Kidney epithelial cell (primary cell): ENCODE measurements at places on chromosomes 4 and X.

DNA sequence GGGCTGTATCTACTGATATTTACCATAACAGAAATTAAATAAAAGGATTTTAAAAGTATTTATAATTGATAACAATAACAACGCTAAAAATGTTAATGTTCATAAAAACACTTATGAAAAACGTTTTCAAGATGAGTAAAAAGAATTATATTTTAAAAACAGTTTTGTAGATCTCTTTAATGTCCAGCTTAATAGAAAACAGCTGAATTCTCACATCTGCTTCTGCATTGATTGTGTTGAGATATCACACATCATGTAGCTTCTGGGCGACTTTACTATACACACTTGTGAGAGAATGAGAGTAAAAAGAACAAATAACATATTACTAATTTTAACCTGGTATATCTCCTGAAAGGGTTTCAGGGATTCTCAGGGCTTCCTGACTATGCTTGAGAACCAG lies 83.6 kb downstream of the NCAPG start:
- no peak for DNase-seq

- DNase-seq = no peak
Measured at GRCh38 chr4:185235843-185236503, 26.6 kb downstream of the SNX25 start.

GRCh38 chrX:84216406-84216805 lies 28.4 kb upstream of the RPS6KA6 start:
- DNase-seq = no peak

DNA sequence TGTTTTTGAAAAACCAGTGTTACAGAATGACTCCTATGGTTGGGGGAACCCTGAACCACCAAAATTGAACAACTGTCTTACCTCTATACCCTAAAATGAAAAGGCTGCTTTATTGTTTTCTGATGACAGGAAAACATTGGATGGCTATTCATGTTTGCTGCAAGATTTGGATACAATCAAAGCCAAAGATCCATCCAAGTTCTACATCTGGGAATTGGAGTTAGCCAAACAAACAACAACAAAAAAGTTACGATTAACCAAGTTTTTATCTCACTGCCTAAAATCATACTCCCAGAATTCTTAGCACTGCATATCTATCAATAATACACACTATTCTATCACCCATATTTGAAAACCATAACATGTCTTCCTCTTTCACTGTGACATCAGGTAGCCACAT lies 349.7 kb upstream of the SLC7A11 start:
- no peak for DNase-seq

- no peak for DNase-seq
Measured at GRCh38 chr4:168724686-168725411, 228.0 kb downstream of the PALLD start.

DNA sequence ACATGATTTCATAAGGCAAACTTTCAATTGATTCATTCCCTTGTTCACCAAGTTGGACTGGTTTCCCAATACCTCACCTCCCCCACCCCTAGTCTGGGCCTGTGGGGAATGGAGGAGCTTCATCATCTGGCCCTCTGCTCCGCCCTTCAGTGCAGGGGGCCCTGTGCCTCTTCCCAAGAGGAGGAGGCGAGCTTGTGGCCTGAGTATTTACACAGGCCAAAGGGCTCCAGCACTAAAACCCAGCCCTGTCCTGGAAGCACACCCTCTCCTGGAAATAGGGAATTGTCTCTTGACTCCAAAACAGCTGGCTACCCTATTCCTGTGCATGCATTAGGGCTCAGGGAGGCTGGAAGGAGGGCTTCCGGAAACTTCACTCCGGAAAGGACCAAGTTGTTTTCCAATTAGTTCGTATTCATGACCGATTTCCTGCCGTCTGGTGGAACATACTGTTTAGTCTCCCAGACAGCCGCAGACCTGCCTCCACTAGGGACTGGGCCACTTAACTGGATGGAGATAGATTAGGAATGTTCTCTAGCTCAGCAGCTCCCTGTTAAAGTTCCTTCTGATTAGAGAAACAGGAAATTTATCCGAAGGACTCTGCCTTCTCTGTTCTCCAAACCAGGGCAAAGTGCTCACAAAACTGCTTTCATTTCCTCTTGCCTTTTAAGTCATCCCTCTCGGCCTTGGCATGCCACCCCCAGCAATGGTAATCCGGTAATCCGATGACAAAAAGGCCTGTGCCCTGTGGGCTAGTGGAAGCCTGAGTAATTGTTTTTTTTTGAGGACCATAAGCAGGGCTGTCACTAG lies 5.8 kb downstream of the SRPX2 start:
- DNase-seq = no peak

GRCh38 chrX:148466292-148466691 lies 34.1 kb upstream of the AFF2 start:
- DNase-seq = no peak

GRCh38 chr4:117093571-117093970 lies 8.2 kb upstream of the TRAM1L1 start:
- DNase-seq = no peak

GRCh38 chr4:174528226-174528625 lies 5.9 kb upstream of the HPGD start:
- DNase-seq = no peak

- DNase-seq = no peak
Measured at GRCh38 chr4:3679851-3680311, 86.3 kb upstream of the ADRA2C start.

DNA sequence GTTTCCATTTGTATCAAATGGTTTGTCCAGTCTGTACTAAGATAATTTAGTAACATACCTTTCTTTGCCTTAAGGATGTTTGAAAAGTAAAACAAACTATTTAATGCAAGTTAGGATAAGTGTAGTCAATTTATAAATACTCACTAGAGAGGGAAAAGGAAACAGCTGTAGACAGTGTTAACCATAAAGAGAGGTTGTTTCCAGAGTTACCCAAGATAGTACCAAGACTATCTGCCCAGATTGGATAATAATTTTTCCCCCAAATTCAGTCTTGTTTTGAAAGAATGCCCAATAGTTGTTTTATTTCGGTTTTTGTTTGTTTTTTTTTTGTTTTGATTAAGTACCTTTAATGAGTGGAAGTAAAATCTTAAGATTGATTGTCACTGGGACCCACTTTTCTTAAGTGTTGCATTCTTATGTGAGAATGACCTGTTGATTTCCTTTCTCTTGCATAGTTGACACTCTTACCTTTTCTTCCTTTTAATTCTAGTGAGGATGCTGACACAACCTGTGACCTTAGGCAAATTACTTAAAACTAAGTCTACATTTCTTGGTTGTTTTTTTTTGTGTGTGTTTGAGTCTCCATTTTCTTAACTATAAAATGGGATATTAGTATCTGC lies 12.8 kb downstream of the AFF1 start:
- no peak for DNase-seq
